ENCODE measurements at places on chromosomes 3 and 15. TPM values are rescaled to one million over a fixed set of nuclear protein-coding genes. Genes with fewer than 3 reads are reported as not detected.
A peak's percentile ranks its signal among the peaks of the same experiment; 100 is the strongest.

GRCh38 chr3:25365636-25366035 is 62.4 kb upstream of the RARB start:
- no peaks in the 10 kb centered on the region for H3K36me3 ChIP-seq
- no peaks in the 10 kb centered on the region for H3K4me1 ChIP-seq
- DNase-seq = no peak
- H3K4me3 ChIP-seq = no peak overlapping the region

- no peak for DNase-seq
- no peaks in the 10 kb centered on the region for H3K27me3 ChIP-seq
- H3K4me1 ChIP-seq = peaks cover 2% of the 10 kb centered on the region
- H3K36me3 ChIP-seq = no peaks in the 10 kb centered on the region
- no peak overlapping the region for H3K4me3 ChIP-seq
These were observed 250.5 kb downstream of the SHQ1 start for GRCh38 chr3:72597756-72598195.

- H3K36me3 ChIP-seq = peaks cover 28% of the 10 kb centered on the region
- DNase-seq = peak; percentile 4
- no peaks in the 10 kb centered on the region for H3K27me3 ChIP-seq
These were observed 60.7 kb downstream of the EXOG start for GRCh38 chr3:38556640-38557358.

DNA sequence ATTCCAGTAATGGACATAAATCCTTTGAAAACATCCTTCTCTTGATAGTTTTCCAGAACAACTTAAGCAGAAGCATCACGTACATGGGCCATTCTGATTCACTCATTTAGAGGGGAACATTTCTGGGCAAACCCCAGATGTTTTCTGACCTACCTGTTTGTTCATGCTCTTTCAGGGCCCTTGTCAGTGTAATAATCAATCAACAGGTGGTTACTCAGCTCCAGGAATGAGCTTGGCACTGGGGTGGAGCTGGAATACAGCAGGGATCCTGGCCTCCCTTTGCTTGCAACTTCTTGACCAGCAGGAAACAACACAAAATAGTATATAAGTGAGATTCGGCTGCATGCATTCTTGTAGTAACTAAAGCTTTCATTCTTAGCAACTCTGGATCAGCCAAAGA is 9.2 kb upstream of the UBE2E1 start:
- no peak for DNase-seq
- H3K4me3 ChIP-seq = no peak overlapping the region
- no peak overlapping the region for H3K27ac ChIP-seq
- no peaks in the 10 kb centered on the region for H3K36me3 ChIP-seq
- no peaks in the 10 kb centered on the region for H3K4me1 ChIP-seq
- no peaks in the 10 kb centered on the region for H3K27me3 ChIP-seq

- peak; percentile 49 for DNase-seq
- no peak overlapping the region for H3K4me3 ChIP-seq
- H3K36me3 ChIP-seq = no peaks in the 10 kb centered on the region
- H3K27me3 ChIP-seq = no peaks in the 10 kb centered on the region
- 0 out of 2 replicates have a peak, but pooled peaks cover 3% of the 10 kb centered on the region for H3K4me1 ChIP-seq
These were observed 118.5 kb downstream of the TLE3 start for GRCh38 chr15:69979262-69979661.

The PARP16 gene
- 4.3 TPM for total RNA-seq

The TPRG1 gene
- total RNA-seq = 0.20 TPM

The ISLR2 gene
- total RNA-seq = 0.09 TPM

GRCh38 chr15:67895237-67895636 is 55.4 kb upstream of the RNU6-1 start:
- H3K27ac ChIP-seq = no peak overlapping the region
- no peaks in the 10 kb centered on the region for H3K27me3 ChIP-seq
- H3K4me3 ChIP-seq = no peak overlapping the region
- DNase-seq = no peak
- no peaks in the 10 kb centered on the region for H3K36me3 ChIP-seq

DNA sequence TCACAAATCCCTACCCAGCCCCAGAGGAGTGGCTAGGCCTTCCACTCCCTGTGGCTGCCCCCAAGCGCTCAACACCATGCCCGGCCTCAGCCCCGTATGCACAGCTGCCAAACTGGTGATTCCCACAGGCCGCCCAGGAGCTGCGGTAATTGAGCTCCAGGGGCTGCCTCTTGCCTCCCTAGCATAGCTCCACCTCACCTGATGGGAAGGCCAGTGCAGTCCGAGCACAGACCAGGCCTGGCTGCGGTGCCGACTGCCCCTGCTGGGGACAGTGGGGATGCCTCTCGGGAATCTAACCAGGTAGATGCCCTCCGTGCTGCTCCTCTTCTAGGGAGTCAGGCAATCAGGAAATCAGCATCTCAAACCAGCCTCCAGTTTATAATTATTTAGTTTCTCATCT is 25.9 kb downstream of the SCN5A start:
- H3K27me3 ChIP-seq = no peaks in the 10 kb centered on the region
- no peaks in the 10 kb centered on the region for H3K36me3 ChIP-seq

DNA sequence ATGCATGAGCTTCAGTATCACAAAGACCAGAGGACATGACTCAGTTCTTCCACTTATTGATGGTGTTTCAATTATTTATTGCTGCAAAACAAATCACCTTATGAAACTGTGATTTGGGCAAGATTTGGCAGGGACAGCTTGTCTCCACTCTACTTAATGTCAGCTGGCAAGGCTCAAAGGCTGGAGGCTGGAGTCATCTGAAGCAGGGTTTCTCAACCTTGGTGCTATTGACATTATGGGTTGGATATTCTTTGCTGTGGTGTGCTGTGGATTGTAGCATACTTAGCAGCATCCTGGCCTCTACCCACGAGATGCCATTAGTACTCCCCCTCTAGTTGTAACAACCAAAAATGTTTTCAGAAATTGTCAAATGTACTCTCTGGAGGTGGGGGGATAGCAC is 138.8 kb upstream of the PEX5L start:
- H3K4me3 ChIP-seq = no peak overlapping the region
- H3K27ac ChIP-seq = no peak overlapping the region
- DNase-seq = no peak
- peaks cover 3% of the 10 kb centered on the region for H3K4me1 ChIP-seq
- H3K36me3 ChIP-seq = no peaks in the 10 kb centered on the region

DNA sequence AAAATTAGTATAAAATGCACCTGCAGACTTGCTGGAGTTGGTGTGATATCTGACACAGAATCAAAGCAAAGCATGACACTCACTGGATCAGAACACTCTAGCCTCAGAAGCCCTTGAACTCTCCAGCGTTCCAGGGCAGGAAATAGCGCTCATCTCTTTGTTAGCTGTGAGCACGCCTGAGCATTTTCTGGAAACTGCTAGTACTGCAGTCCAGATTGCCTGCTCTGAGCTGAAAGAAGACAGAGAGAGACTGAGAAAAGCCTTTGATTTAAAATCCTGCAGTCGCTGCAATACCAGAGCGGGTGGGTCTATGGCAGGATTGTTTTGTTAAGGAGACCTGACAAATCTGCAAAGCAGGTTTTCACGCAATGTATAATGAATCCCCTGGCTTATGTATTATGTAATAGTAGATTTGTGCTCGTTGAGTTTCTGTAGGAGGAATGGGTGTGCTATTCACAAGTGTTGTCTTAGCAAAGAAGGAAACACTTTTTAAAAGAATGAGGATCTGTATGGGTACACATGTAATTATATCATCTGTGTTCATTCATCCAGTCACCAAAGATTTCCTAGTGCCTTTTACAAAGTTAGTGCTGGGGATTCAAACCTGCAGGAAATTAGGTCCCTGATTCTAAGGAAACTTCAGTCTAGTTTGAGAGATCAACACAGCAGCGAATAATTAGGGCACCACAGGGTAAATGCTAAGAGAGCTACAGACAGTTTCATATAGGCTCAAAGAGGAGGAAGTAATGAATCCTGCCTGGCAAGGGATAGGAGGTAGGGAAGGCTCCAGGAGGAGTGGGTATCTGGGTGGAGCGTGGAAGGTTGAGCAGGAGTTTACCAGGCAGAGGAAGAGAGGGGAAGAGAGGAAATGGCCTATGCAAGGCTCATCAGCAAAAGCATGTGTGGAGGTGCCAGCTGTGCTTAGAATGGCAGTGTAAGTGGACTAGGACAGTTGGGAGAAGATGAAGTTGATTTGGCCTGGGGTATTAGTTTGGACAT is 26.1 kb upstream of the MGLL start:
- no peaks in the 10 kb centered on the region for H3K27me3 ChIP-seq
- H3K4me3 ChIP-seq = no peak overlapping the region
- no peaks in the 10 kb centered on the region for H3K36me3 ChIP-seq
- no peak for DNase-seq
- H3K4me1 ChIP-seq = peaks cover 2% of the 10 kb centered on the region

DNA sequence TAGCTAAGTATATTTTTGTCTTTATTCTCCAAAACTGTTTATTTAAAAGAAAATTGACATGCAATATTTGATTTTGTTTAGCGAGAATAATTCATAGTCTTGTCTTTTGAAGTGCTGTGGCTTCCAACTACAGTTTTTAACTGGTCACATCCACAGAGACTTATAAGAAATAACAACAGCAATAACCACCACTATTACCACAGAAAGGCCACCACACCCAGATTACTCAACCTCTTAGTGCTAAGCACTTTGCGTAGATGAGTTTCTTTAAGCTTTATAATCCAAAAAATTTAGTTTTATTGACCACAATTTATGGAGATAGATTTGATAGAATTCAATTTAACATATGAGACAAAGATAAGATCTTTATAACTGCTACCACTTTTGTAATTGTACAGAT is 468.4 kb upstream of the UBE2E2 start:
- no peaks in the 10 kb centered on the region for H3K4me1 ChIP-seq
- no peak overlapping the region for H3K27ac ChIP-seq
- no peaks in the 10 kb centered on the region for H3K36me3 ChIP-seq

DNA sequence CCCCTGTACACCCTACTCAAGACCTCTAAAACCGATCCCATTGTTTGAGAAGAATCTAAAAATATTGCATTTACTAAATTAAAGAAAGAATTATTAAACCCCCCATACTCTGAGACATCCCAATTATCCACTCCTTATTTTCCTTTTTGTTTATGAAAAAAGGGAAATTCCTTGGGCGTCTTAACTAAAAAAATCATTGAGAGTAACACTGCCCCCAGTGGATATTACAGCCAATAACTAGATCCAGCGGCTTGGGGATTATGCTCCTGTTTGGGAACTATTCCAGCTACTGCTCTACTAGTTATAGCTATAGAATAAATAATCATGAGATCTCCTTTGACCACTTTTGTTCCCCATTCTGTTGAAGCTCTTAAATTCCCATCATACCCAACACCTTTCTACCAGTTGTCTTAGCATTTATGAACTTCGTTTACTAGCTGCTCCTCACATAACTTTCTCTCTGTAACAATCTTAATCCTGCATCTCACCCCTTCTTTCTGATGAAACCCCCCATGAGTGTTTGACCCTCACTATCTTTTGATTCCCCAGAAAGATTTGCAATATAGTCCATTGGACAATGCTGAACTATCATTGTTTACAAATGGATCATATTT is 12.7 kb upstream of the CFAP91 start:
- peaks cover 10% of the 10 kb centered on the region for H3K36me3 ChIP-seq
- no peak for DNase-seq
- H3K4me1 ChIP-seq = no peaks in the 10 kb centered on the region
- no peaks in the 10 kb centered on the region for H3K27me3 ChIP-seq

- H3K27ac ChIP-seq = no peak overlapping the region
- no peaks in the 10 kb centered on the region for H3K27me3 ChIP-seq
- no peak for DNase-seq
- H3K4me1 ChIP-seq = no peaks in the 10 kb centered on the region
- H3K36me3 ChIP-seq = peaks cover 2% of the 10 kb centered on the region
These were observed 268.8 kb upstream of the TBL1XR1 start for GRCh38 chr3:177466074-177466473.

DNA sequence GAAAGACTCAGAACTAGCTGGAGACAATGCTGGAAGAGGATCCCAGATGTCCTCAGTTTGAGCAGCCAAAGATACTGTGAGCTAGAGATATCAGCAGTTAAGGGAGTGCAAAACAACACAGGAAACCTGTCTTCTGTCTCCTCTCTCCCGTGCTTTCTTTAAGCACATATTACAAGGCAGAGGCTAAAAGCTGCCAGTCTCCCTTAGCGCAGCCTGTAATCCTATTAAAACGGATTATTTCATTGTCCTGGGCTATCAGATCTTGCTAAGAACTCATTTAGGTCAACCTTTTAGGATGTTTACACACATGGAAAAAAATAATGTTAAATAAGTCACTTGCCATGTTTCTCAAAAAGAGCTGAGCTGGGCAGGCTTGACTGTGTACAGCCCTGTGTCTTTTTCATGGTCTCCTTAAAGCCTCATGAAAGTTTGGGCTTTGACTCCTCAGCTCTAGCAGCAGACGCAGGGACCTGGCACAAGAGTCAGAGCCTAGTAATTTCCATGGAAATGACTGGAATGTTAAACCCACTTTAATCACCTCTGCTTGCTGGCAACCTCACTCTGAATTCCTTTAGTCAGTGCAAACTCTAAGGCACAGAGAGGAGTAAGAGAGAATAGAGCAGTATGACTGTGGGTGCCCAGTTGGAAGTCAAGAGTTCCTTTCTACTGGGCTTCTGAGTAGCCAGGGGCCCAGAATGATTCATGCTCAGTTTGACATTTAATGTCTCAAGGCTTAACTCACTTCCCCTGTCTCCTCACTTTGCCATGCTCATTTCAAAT is 491.9 kb downstream of the NTRK3 start:
- no peak overlapping the region for H3K27ac ChIP-seq
- H3K27me3 ChIP-seq = no peaks in the 10 kb centered on the region
- no peaks in the 10 kb centered on the region for H3K4me1 ChIP-seq
- DNase-seq = no peak
- H3K36me3 ChIP-seq = no peaks in the 10 kb centered on the region

- DNase-seq = no peak
- peaks cover 23% of the 10 kb centered on the region for H3K36me3 ChIP-seq
- no peaks in the 10 kb centered on the region for H3K4me1 ChIP-seq
- H3K27me3 ChIP-seq = no peaks in the 10 kb centered on the region
- no peak overlapping the region for H3K27ac ChIP-seq
- H3K4me3 ChIP-seq = no peak overlapping the region
These were observed 60.5 kb downstream of the COL6A5 start for GRCh38 chr3:130405956-130406355.

DNA sequence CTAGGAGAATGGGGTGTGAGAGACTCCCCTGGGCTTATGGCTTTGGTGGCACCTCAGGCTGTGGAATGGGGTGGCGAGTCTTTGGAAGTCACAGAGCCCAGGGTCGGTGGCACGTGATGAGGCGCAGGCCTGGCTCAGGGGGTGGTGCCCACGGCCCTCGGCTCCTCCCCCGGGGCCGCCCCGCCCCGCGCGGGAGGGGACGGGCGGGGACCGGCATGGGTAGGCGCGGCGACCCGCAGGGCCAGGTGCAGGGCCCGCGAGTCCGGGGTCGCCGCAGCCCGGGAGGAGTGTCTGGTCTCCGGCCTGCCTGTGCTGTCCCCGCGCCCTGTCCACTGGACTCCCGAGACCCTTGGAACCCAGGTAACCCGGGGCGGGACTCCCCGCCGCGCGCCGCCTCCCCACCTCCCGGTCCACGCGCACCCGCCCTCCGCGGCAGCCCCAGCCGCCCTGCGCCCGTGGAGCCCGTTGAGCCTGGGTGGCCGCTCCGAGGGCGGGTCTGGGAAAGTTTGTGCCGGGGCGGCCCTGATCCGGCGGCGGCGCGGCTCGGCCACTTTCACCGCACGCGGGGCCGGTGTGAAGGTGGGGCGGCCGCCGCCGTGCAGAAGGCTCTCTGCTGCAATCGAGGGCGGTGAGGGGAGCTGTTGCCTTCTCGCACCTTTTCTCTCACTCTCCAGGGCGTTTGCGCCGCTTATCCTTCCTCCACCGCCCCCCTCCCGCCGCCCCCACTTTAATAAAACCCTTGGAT is at the start of gene PAQR5:
Gene PAQR5 (plus strand): TSS at position 216 of the 745 bp plus-strand sequence. CDS start 61,169 bp downstream, outside the sequence.
- DNase-seq = peak; percentile 54
- H3K4me1 ChIP-seq = no peaks in the 10 kb centered on the region
- H3K27me3 ChIP-seq = peaks cover 8% of the 10 kb centered on the region
- H3K27ac ChIP-seq = no peak within 1 kb of the TSS
- peak within 1 kb of the TSS; percentile 60 for H3K4me3 ChIP-seq
- no peaks in the 10 kb centered on the region for H3K36me3 ChIP-seq

The CCRL2 gene
- total RNA-seq = not detected

- H3K27ac ChIP-seq = peak overlapping the region; percentile 95
- peaks cover 12% of the 10 kb centered on the region for H3K4me1 ChIP-seq
- no peaks in the 10 kb centered on the region for H3K27me3 ChIP-seq
- no peak for DNase-seq
These were observed 252.1 kb downstream of the DOCK3 start for GRCh38 chr3:50926868-50927267.

Measured in H9 (cell line).